ENCODE measurements at places on chromosomes 6 and 20. TPM values are rescaled to one million over a fixed set of nuclear protein-coding genes. Genes with fewer than 3 reads are reported as not detected.

The NCOA6 gene
- 20.0 TPM for total RNA-seq

The PHF3 gene
- 76.0 TPM for total RNA-seq

The CFAP206 gene
- 2.0 TPM for total RNA-seq

The BPIFB2 gene
- total RNA-seq = not detected

The OLIG3 gene
- total RNA-seq = not detected

The LHFPL5 gene
- total RNA-seq = not detected

The FUT9 gene
- not detected for total RNA-seq

The HRH3 gene
- total RNA-seq = not detected

The BIRC7 gene
- not detected for total RNA-seq

The BPIFA2 gene
- not detected for total RNA-seq

The BMP5 gene
- total RNA-seq = 1.3 TPM

The LIN28B gene
- not detected for total RNA-seq

The TFAP2A gene
- 25.2 TPM for total RNA-seq

The CCN6 gene
- total RNA-seq = not detected

The IPCEF1 gene
- 5.6 TPM for total RNA-seq

The CLPSL1 gene
- total RNA-seq = 1.3 TPM
